ENCODE measurements at places on chromosomes 11 and 22.

DNA sequence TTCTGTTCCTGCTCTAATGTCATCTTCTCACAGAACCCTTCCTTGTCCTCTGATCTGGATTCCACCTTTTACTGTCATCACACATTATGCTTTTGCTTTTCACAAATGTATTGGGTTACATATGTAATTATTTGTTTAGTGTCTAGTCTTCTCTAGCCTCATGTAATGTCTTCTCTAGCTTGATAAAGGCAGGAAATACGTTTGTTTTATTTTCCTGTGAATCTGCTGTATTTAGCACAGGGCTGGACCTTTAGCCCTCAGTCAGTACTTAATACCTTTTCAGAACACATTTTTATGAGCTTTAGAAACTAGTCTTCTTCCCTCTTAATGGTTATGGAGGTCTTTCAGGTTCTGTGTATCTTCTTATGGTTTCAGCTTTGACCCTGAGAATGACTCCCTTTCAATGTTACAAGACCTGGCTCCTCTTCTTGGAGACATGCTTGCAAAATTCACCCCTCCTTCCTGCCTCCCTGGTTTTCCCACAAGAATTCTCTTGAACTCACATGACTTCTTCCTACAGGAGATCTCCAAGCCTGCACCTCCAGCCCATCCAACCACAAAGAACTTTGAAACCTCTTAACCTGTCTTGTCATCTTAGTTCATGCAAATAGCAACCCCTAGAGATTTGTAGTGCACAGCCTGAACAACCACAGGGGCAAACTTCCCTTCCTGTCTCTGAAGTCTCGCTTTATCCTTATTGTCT lies 132.7 kb upstream of the DDI1 start:
- no peak for DNase-seq

- DNase-seq: no peak
Observed at GRCh38 chr11:117313828-117314768, 2.0 kb downstream of the BACE1 start.

- DNase-seq: no peak
Observed at GRCh38 chr11:14713496-14714244, 70.1 kb downstream of the PDE3B start.

GRCh38 chr11:11125618-11126017 lies 227.4 kb downstream of the CSNK2A3 start:
- DNase-seq: no peak
